ENCODE measurements at places on chromosomes 3 and 15.

DNA sequence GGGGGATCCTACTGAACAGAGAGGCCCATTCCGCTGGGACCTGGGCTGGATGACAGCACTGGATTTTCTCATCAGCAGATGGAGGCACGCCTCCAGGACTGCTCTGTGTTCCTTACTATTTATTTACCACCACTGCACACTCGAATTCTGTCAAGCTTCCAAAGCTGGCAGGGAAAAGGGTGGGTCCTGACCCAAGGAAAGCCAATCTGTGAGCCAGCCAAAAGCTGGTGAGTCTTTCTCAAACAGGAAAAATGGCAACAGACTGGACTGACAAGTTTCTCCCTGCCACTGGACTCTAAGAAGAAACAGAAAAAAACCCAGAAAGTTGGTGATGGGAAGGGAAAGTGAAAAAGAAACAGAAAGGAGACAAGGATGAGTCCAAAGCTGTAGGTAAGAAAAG lies 37.8 kb downstream of the CD47 start:
- DNase-seq = no peak

DNA sequence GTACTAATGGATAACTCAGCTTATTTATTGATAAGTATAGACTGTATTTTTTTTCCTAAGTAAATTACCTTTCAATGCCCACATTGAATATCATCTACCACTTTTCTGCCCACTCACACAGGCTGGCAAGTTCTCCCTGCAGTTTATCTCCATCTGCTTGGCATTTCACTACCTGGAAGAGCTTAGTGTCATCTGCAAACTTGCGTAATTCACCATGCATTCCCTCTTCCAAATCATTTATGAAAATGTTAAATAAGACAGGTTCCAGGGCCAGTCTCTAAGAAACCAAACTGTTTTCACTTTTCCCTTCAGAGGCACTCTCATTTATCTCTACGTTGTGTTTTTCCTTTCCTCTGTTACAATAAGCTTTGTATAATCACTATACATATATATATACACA lies 1076.6 kb downstream of the IGSF11 start:
- DNase-seq = no peak

- no peak for DNase-seq
These were observed 52.8 kb upstream of the CCNB2 start for GRCh38 chr15:59051873-59052861.

DNA sequence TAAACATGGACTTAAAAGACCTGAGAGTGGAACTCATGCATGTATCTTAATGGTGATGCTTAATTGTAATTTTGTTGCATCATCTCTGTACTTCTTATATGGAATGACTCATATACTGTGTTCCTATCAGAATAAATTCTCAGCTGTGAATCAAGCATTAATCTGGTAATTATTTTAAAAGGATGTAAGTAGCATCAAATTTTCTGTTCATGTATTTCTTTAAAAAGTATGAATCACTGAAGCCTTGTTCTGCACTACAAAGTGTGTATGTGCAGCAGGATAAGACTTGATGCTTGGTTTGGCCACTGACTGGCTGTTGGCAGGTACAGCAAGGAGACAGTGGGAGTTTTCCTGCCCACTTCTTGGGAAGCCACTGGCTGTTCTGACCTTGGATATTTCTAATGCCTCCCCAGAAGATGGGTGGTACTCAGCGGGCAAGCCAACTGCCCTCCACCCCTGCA lies 123.9 kb downstream of the ANO10 start:
- DNase-seq = no peak

- DNase-seq = no peak
These were observed 441.3 kb upstream of the THBS1 start for GRCh38 chr15:39139431-39140059.
